ENCODE measurements at places on chromosomes 2 and 18.

- no peak for DNase-seq
Observed at GRCh38 chr2:3146175-3146574, 231.4 kb downstream of the EIPR1 start.

DNA sequence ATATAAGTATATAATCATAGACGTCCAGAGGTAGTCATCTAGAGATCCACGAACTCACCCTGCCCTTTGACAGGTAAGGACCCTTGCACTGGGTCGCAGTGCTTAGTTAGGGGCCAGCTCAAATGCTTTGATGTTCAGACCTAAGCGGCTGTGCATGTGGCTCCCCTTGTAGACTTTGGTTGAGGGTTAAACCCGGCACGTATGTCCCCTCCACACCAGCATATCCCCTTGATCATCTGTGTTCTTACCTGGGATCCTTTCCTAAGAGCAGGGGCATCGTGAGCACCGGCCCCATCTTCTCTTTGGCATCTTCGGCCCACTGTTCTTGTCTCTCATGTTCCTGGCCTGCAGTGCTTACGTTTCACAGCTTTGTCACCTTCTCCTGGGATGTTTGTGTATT is 31.4 kb downstream of the GRHL1 start:
- no peak for DNase-seq

DNA sequence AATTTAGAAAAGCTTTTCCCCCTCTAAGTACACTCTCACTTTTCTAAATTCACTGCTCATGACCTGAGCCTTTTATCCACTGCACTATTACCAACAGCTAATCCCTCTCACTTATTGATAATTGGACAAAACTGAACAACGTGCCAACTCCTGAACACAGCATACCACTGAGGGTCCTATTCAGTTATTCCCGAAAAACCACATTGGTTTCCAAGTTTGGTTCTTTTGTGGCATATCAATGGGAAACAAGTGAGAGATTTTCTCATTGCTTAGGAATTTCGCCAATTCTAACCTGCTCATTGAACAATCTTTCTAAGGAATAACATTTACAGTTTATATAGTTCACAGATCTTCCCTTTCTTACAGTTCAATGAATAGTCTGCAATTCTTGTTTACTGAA is 977.4 kb downstream of the TMEM182 start:
- no peak for DNase-seq

- DNase-seq: no peak
Observed at GRCh38 chr2:43822839-43823238, 15.8 kb downstream of the ABCG5 start.

All from NCI-H2107 (cell line).